T-cell (primary cell): ENCODE measurements at places on chromosomes 11 and 22.

GRCh38 chr11:69104212-69104855 is 51.4 kb upstream of the SMIM38 start:
- H3K4me3 ChIP-seq = no peak overlapping the region
- H3K36me3 ChIP-seq = no peaks in the 10 kb centered on the region
- peaks cover 16% of the 10 kb centered on the region for H3K4me1 ChIP-seq

DNA sequence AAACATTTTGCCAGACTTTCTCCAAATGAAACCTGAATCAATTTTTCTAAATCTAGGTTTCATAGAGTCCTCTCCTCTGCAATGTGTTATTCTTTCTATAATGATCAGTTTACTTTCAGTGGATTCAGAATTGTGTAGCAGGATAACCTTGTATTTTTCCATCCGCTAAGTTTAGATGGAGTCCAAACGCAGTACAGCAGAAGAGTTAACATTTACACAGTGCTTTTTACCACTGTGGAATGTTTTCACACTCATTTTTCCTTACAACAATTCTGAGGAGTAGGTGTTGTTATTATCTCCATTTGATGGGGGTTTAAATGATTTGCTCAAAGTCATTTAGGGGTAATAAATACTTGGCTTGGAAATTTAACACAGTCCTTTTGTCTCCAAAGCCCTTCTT is 9.6 kb downstream of the RAG1 start:
- no peaks in the 10 kb centered on the region for H3K36me3 ChIP-seq
- H3K27me3 ChIP-seq = peaks cover 15% of the 10 kb centered on the region
- H3K4me3 ChIP-seq = no peak overlapping the region
- H3K4me1 ChIP-seq = no peaks in the 10 kb centered on the region
- no peak overlapping the region for H3K27ac ChIP-seq

DNA sequence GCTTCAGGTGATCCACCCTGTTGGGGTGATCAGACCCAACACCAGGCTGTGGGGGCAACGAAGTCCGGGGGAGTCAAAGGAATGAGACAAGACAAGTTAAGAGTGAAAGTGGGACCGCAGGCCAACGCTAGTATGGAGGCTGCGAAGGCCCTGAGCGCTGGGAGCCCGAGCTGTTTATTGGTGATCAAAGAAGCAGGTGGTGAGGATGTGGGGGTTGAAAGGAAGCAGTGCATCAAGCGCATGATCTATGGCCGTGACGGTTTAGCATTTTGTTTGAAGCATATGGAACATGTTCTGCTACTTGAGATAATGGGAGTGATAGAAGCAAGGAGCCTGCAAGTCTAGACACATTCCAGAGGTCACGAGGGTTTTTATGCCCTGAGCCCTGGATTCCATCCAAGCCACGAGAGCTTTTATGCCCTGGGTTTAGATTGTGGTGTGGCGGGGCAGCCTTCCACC is 49.5 kb downstream of the MCHR1 start:
- no peaks in the 10 kb centered on the region for H3K27me3 ChIP-seq
- H3K4me1 ChIP-seq = peaks cover 69% of the 10 kb centered on the region
- peak; percentile 71 for DNase-seq
- no peak overlapping the region for H3K4me3 ChIP-seq
- peak overlapping the region; percentile 79 for H3K27ac ChIP-seq

GRCh38 chr11:8365216-8365941 is 101.7 kb upstream of the LMO1 start:
- DNase-seq = no peak
- H3K4me1 ChIP-seq = no peaks in the 10 kb centered on the region
- H3K27ac ChIP-seq = no peak overlapping the region
- H3K27me3 ChIP-seq = peaks cover 7% of the 10 kb centered on the region
- H3K4me3 ChIP-seq = no peak overlapping the region
- no peaks in the 10 kb centered on the region for H3K36me3 ChIP-seq

DNA sequence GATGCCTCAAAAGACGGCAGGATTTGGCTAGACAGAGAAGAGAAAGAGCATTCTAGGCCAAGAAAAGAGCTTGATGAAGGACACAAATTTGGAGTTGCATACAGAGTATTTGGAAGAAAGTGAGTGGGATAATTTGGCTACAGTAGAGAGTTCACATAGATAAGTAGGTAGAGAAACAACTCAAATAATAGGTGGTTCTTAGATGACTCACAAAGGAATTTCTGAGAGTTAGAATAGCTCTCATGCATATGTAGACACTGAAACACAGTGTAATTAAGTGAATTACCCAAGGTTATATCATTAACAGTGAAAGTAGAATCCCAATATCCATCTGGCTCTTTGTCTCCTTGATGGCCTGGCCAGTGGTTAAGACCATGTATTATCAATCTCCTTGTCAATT is 228.6 kb upstream of the DDI1 start:
- H3K36me3 ChIP-seq = no peaks in the 10 kb centered on the region
- no peak overlapping the region for H3K27ac ChIP-seq
- no peaks in the 10 kb centered on the region for H3K27me3 ChIP-seq
- DNase-seq = no peak
- no peaks in the 10 kb centered on the region for H3K4me1 ChIP-seq

- DNase-seq = no peak
- H3K36me3 ChIP-seq = no peaks in the 10 kb centered on the region
- no peaks in the 10 kb centered on the region for H3K4me1 ChIP-seq
- H3K27ac ChIP-seq = no peak overlapping the region
- no peak overlapping the region for H3K4me3 ChIP-seq
- peaks cover 13% of the 10 kb centered on the region for H3K27me3 ChIP-seq
Measured at GRCh38 chr11:17760102-17761029, 25.8 kb downstream of the KCNC1 start.
